Cardiac septum (tissue), 1 donor: ENCODE measurements at places on chromosomes 1 and 21. TPM values are rescaled to one million over a fixed set of nuclear protein-coding genes. Genes with fewer than 3 reads are reported as not detected.

HYI gene
- 26.3 TPM for total RNA-seq

UBE2U gene
- not detected for total RNA-seq

RAB3B gene
- not detected for total RNA-seq

CLIC6 gene
- total RNA-seq, result 8.9 TPM

DNA sequence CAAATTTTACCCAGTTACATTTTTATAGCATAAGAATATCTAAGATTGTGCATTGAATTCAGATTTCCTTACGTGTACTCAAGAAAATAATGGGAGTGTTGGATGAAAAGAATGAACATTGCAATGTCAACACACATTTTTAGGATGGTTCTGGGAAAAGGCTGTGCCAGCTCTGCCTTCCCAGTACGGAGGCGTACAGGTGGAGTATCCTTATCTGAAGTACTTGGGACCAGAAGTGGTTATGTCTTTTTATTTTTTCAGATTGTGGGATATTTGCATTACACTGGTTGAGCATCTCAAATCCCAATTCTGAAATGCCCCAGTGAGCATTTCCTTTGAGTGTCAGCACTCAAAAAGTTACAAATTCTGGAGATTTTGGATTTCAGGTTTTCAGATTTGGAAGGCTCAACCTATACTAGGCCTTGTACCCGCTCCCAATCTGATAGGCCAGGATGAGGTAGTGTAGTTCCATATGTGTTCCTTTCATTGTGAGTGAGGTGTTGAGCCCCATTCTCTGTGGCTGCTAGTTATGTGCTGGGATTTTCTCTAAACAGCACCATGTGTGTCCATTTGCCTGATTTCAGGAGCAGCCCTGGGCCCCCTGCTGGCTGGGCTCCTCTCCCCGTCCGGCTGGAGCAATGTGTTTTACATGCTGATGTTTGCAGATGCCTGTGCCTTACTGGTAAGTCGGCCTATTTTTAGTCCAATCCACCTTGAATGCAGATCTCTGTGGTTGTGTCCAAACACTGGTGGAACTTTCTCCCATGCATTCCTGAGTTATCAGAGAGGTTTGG lies 60.8 kb downstream of the SLC37A1 start:
- peak; percentile 64 for DNase-seq

SLAMF9 gene
- not detected for total RNA-seq

DNA sequence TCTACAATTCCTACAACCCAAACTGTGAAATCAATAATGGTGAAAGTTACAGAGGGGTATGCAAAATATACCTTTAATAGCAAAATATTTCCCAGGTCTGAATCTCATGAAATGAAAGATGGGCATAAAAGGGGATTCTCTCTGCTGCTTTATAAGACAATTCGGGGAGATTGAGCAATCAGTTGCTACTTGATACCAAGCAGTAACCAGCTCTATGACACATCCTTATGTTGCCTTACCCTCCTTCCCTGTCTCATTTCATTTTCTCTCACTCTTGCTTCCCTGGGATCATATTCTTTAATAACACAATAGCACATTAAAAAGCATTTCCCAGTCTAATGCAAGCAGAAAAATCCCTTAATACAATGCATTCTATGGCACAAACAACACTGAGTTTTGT lies 29.0 kb downstream of the ZSWIM5 start:
- DNase-seq, result no peak

GRCh38 chr1:31822766-31823165 lies 6.9 kb upstream of the SPOCD1 start:
- DNase-seq, result no peak

DNA sequence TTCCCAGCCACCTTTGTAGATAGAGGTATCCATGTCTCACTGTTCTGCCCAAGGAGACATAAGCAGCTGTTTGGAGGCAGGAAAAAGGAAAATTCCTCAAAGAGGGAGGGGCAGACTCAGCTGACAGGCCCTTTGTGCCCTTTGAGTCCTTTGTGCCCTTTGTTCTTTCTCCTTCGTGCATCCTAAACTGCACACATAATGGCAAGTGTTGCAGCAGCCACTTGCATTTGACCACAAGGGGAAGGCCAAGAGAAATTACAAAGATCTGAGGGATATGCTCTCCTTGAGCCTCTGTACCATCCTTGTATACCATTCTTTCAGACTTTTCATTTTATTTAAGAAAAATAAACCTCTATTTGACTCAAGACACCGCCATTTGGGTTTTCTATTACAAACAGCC lies 71.8 kb upstream of the PKN2 start:
- no peak for DNase-seq

DNA sequence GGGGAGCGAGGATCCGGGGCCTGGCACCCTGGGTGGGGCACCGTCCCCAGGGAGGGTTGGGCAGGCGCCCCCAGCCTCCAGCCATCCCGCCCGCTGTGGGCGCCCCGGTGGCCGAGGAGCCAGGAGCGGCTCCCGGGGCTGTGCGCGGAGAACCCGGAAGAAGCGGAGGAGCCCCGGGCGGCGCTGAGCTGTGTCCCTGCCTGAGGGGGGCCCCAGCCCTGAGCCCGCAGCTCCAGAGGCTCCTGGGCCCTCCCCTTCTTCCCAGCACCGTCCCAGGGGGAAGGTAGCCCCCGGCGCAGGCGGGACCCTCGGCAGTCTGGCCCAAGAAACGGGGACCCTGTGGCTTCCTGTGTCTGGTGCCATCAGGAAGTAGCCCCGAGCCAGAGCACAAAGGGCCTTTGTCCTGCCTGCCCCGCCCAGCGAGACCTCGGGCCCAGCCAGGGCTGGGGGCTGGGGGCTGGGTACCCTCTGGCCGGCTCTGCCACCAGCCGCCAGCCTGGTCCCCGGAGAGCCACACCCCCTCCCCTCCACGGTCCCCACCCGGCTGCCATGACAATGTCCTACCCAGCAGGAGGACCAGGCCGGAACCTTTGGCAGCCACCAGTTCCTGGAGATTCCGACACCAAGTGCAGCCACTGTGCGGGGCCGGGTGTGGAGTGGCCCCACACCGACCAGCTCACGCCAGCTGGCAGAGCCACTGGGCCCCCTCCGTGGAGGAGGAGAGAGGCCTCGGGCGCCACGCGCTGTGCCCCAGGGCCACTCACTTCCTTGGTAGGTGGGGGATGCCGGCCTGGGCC lies 15.6 kb upstream of the TTLL10 start:
- peak; percentile 83 for DNase-seq

- DNase-seq, result no peak
Observed at GRCh38 chr21:45076245-45076711, 1.9 kb downstream of the ADARB1 start.

DNA sequence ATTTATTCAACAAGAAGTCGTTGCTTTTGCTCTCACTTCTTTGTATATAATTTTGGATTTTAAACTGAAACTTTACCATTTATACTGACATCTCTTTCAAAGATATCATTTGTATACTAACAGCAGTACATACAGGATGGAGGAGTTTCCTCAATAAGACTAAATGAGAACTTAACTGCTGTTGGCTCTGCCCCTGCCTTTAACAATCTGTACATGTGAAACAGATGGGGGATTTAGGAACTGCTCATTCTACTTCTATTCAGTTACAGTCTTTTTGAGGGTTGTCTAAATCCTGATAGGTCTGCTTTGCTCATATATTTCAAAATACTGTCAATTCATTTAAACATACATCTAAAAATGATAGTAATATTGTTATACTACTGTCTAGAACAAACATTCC lies 663.2 kb downstream of the ADGRL2 start:
- no peak for DNase-seq

GRCh38 chr1:92458146-92458545 lies 28.6 kb downstream of the GFI1 start:
- no peak for DNase-seq

GRCh38 chr1:224668984-224669383 lies 52.9 kb downstream of the CNIH3 start:
- no peak for DNase-seq

PGLYRP3 gene
- not detected for total RNA-seq

DNA sequence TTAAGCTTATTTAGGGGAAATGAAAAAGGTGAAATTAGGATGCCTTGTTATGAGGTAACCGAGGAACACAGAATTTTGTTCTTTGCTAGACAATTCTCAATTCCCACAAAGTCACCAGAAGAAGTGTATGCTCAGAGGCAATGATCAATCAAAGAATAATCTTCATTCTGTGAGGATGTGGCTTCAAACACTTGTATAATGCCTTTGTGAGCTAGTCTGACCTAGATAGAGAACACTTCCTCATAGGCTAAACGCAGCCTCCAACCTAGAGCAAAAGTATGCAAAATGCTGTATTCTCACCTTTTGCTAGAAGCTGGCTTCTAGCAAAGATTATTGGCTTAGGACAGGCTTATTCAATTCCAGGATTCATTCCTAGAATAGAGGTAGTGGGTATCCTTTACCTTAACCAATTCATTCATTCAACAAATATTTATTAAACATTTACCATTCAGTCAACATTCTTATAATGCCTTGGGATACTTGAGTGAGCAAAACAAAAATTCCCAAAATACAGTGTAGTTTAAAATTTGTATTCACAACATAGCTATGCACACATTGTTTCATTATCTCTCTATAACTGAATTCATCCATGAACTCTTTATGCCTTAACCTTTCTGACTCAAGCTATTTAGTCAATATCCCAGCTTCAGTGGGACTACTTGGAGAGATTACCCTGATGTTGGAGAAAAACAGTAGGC lies 530.2 kb downstream of the PTPRC start:
- no peak for DNase-seq

NASP gene
- 30.1 TPM for total RNA-seq

RPE65 gene
- total RNA-seq, result 0.13 TPM

GRCh38 chr1:175042650-175043049 lies 19.4 kb upstream of the MRPS14 start:
- DNase-seq, result no peak

DNA sequence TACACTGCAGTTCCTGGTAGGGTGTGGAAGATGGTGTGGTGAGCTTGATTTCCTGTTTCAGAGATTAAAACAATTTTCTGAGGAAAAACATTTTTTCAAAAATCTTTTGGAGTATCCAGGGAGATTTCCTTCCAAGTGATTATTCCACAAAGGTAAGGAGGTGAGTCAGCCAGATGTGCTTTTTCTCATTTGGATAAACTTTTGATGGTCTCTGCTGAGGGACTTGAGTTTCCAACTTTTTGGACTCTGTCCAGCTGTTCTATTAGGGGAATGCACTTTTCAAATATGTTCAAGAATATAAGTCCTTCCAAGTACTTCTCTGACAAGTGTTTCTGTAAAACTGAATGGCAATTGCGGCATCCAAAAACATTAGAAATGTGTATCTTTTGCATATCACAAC lies 628.8 kb upstream of the ADAMTS5 start:
- no peak for DNase-seq

PKLR gene
- not detected for total RNA-seq

- DNase-seq, result no peak
Observed at GRCh38 chr1:150793221-150793620, 14.8 kb downstream of the CTSK start.

DNA sequence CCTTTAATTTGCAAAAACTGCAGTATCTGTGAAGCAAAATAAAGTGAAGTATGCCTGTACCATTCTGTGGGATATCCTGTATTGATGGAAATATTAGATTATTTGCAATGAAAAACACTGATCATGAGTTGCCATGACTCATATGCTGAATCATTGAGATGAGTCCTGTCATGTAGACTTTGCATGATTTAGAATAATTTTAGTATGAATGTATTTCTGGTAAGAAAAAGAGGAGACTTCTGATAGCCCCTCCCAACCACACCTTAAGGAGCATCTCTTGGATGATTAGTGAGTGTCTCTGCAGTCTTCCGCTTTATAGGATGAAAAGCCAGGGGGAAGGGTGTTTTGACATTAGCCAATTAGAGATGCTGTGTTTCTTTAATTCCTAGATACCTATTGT lies 55.2 kb upstream of the PTGS2 start:
- no peak for DNase-seq

DNA sequence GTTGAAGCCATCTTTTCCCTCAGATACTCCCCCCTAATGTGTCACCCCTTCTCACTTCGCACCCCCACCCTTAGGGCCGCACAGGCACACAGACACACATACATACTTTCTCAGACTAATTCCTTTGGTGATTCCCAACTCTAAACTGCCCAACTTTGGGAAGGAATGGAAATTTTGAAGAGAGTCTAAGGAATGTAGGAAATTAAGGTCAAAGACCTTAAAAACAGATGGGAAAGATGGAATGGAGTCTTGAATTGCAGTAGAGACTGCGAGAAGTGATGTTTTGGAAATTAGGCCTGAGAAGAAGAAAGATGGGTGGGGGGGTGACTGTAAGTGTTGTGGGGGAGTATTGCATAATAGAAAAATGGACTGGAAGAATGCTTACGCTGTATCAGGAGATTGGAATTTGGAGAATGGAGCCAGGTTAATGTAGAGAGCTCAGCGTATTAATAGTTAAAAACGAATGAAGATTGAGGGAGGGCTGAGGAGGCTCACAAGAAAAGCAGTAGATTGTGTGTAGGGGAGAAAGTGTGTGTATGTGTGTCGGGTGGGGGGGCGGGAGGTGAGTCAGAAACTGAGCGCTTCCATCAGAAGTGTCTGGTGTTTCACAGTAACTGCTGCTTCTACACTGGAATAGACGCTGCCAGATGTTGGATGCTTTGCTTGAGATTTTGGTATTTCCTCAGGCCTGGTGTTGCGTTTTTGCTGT lies 1.7 kb downstream of the PIP5K1A start:
- DNase-seq, result no peak

- peak; percentile 61 for DNase-seq
Observed at GRCh38 chr1:230323686-230324085, 102.4 kb downstream of the PGBD5 start.

DNA sequence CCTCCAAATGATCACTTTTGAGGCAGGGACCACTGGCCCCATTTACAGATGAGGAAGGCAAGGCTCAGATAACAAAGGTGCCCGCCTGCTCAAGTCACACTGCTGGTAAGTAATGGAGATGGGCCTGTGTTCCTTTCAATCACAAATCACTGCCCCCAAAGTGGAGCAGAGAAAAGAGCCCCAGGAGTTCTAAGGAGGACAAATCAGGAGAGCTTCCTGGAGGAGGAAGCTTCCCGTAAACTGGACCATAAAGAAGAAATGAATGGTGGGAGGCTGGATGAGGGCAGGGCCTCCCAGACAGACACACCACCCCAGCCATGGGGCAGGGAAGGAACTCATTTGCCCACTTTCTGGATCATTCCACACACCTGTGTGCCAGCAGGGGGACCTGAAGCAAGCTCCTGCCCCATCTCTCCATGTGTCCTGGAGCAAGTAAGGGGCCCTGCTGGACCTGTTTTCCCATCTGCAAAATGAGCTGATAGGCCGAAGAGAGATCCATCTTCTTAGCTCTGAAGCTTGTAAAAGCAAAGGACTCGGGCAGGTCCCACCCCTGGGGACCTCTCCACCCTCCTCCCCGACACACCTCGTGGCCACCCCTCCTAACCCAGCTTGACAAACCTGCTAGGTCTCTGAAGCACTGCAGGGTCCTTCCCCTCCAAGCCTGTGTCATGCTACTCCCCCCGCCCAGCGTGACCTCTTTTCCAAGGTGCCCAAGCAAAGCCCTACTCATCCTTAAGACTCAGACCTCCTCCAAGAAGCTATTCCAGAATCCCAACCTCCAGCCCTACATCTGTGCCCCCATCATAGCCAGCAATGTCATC lies 5.5 kb downstream of the LAPTM5 start:
- no peak for DNase-seq

GRCh38 chr1:111561328-111561727 lies 57.9 kb upstream of the ADORA3 start:
- no peak for DNase-seq

PTPRC gene
- 11.4 TPM for total RNA-seq
